Epithelial cell of proximal tubule (primary cell): ENCODE measurements at places on chromosomes 4 and X. TPM values are rescaled to one million over a fixed set of nuclear protein-coding genes. Genes with fewer than 3 reads are reported as not detected.
A peak's percentile ranks its signal among the peaks of the same experiment; 100 is the strongest.

Gene CXCL1
- total RNA-seq, result 100 and 158 TPM in 2 replicates

Gene XAGE2
- total RNA-seq, result not detected in 2 replicates

Gene SYN1
- total RNA-seq, result 0.12 and 0.65 TPM in 2 replicates

Gene CXorf49
- 15.4 and 70.9 TPM in 2 replicates for total RNA-seq

Gene JCHAIN
- 0.29 TPM in 1 of 2 replicates, not detected in the other for total RNA-seq

Gene CXCL5
- total RNA-seq, result 32.3 and 79.5 TPM in 2 replicates

Gene REELD1
- not detected in 2 replicates for total RNA-seq

Gene WDR1
- 242 and 421 TPM in 2 replicates for total RNA-seq

Gene DACH2
- not detected in 2 replicates for total RNA-seq

Gene BANK1
- 0.51 and 1.4 TPM in 2 replicates for total RNA-seq

Gene EDA
- 0.80 and 1.6 TPM in 2 replicates for total RNA-seq

Gene NHS
- total RNA-seq, result 7.6 and 9.0 TPM in 2 replicates

DNA sequence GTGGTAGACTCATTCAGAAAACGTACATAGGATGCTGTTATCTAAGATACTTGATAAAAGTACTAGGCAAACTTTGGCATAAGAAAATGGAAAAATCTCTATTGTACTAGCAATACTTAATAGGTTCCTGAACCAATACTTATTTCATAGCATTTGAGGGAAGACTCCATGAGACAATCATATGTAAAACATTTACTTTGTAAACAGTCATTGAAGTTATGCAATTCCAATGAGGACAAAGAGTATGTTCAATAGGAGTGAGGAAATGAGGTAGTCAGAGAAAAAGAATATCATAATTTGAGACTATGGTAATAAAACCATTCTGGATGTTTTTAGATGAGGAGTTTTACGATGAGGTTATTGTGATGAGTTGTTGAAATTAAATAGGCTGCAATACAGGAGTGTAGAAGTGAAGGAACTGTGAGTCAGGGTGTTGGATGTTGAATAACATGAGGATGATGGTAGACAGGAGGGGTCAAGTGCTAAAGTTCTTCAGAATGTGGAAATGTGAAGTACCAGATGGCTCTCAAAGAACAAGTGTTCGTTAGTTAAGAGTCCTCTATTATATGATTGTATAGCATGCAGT lies 397.9 kb downstream of the PPP3CA start:
- DNase-seq, result no peak

- peak; percentile 60 for DNase-seq
Measured at GRCh38 chr4:36835246-36835645, 409.3 kb upstream of the NWD2 start.

- no peak for DNase-seq
Measured at GRCh38 chr4:3431446-3431993, 10.2 kb upstream of the HGFAC start.

- DNase-seq, result peak; percentile 71
Measured at GRCh38 chrX:85024044-85024443, 20.4 kb downstream of the APOOL start.

- DNase-seq, result no peak
Measured at GRCh38 chrX:83422836-83423235, 85.3 kb upstream of the POU3F4 start.

DNA sequence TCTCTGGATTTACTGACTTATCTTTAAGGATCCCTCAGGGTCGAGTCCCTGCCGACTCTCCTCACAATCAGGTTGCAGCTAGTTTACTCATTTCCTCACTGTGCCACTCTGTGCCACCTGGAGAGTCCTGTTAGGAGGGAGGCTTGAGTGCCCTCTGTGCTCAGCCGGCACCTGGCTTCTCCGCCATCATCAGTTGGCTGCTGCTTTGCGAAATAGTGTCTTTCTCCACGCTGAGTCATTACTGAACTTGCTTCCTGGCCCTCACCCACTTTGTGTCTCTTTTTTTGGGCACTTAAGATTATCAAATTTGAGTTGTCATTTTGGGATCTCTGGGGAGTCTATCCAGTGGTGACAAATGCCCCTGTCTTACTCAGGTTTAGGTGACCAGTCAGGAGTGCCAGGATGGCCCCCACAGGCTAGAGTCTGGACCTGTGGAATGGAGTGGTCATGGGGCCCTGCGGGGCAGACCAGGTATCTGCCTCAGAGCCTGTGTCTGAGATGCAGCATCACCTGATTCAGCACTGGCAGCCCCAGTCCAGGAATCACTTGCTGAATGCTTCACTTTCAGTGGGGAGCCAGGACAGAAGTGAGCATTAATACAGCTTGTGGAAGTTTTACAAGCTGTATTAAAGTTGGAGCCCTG lies 37.7 kb downstream of the JADE1 start:
- no peak for DNase-seq

- no peak for DNase-seq
Measured at GRCh38 chr4:95105112-95105511, 347.4 kb downstream of the BMPR1B start.

GRCh38 chrX:41348551-41348950 lies 14.6 kb downstream of the DDX3X start:
- no peak for DNase-seq

- DNase-seq, result no peak
Measured at GRCh38 chr4:6263526-6264224, 6.0 kb upstream of the WFS1 start.

GRCh38 chr4:158995040-158995439 lies 107.8 kb upstream of the RAPGEF2 start:
- DNase-seq, result no peak

- no peak for DNase-seq
Measured at GRCh38 chrX:31421441-31421840, 349.6 kb upstream of the FTHL17 start.

DNA sequence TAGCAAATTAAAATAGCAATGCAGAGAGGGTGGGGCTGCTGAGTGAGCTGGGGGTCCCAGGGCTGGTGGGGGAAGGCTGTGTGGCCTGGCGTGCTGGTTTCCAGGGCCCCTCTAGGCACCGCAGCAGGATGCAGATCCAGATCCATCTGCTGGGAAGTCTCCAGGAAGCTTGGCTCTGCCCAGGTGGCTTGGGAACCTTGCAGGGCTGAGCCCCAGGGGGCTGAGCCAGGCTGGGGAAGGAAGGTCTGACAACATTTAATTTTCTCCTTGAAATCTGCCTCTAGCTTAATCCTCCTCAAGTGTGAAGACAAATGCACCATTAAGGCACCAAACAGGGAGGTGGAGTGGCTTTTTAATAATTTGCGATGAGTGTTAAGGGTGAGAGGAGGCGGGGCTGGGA lies 31.7 kb downstream of the SORCS2 start:
- DNase-seq, result no peak

DNA sequence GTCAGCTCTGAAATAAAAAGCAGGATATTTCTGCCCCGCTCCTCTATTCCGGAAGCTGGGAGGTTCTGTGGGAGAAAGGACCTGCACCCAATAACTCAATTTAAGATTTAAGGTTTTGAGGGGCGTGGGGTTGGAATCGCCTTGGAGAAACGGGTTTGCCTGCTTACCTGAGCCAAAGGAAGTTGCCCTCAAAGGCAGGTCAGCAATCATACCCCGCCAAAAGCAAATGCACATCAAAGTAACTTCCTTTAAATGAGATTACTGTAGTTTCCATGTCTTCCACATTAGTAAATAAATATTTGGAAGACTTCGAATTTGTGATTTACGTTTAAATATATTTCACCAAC lies 978 bp upstream of the HS3ST1 start:
- DNase-seq, result no peak

DNA sequence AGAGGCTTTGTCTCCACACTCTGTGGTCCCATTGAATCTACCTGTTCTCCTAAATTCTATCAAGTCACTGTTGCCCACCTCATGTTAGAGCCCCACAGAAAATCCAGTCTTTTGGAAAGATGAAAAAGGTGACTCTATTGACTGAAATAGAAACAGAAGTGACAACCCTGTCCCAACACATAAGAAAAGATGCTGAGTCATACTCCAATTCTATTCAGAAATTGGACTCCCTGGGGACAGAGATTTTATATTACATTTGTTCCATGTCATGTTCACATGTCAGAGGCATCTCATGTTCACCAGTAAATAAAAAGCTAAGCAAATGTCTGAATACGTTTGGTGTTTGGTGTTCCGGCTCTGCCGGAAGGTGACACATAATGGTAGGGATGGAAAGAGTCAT lies 2.9 kb upstream of the GRPR start:
- DNase-seq, result no peak

DNA sequence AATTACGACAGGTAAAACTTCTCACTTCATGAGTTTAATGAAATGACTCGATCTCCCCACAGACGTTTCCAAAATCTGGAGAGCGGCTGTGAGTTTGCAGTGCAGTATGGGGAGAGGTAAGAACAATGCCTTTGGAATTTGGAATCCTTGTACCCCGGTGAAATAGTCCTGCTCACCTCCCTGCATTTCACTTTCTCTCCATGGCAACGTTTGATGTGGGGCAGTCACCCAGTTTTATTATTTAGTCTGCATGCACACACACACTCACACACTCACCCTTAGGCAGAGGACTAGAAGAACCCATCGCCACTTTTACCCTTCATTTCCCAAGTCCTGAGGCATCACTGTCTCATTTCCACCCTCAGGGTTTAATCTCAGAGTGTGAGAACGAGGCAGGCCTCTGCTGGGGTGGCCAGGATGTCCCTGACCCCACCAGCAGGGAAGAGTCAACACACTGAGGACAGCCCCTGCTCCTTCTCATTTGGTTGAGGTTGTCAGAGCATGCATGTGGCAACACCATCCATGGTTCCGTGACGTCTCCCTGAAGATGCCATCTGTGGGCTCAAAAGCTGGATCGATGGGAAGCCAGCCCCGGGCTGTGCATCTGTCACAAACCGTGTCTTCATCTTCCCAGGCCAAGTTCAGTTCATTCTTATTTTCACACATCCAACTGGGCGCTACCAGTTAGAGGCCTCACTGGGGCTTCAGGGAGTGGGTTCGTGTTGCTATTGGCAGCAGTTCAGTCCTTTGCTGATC lies 119.8 kb upstream of the TRIM2 start:
- no peak for DNase-seq

DNA sequence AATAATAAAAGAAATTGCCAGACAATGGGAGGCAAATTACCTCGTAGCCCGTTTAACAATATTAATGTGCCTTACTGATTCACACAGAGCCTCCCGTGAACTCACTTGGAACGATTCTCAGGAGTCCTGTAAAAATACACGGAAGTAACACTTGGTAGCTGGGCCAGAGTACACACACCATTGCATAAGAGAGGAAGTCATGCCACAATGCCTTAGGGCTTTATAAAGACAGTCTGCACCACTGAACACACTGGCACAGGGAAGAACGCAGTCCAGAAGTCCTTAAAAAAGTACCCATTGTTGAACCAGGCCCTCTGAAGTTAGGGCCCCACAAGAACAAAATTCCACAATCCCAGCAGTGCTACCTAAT lies 15.1 kb downstream of the SLC2A9 start:
- DNase-seq, result peak; percentile 92

- no peak for DNase-seq
Measured at GRCh38 chr4:183636503-183636902, 22.5 kb downstream of the RWDD4 start.

GRCh38 chr4:149746276-149746675 lies 69.4 kb downstream of the IQCM start:
- no peak for DNase-seq

DNA sequence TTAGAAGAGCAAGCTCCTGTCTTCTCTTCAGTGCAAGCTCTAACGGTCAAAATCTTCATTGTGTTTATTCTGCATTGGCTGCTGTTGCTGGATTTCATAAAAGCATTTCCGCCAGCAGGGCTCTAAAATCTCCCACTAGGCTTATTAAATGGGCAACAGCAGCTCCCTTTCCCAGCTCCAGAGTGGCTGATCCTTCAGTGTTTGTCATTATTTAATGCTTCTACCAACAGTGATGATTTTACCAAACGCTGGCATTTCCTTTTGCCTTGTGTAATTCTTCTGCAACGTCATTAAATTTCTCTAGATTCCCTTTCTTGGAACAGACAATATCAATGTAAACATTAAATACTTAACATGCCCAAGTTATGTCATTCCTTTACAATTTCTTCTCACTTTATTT lies 20.1 kb downstream of the SLC7A11 start:
- no peak for DNase-seq

DNA sequence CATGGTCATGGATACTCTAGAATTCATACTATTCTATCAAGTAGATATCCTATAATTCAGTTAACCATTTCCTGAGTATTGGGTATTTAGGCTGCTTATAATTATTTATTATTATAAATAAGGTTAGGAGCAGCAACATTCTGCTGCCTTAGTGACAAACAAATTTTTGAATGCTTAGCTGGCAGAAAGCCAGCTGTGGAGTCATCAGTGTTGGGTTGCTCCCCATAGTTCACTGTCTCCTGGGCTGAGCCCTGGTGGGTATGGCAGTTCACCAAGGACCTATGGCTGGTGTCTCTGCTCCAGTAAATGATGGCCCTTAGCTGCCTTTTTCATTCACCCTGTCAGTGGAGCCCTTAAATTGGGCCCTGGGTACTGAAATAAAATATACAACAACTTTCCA lies 61.8 kb downstream of the SMARCA5 start:
- no peak for DNase-seq

GRCh38 chr4:1960170-1960825 lies 48.5 kb downstream of the NELFA start:
- no peak for DNase-seq

DNA sequence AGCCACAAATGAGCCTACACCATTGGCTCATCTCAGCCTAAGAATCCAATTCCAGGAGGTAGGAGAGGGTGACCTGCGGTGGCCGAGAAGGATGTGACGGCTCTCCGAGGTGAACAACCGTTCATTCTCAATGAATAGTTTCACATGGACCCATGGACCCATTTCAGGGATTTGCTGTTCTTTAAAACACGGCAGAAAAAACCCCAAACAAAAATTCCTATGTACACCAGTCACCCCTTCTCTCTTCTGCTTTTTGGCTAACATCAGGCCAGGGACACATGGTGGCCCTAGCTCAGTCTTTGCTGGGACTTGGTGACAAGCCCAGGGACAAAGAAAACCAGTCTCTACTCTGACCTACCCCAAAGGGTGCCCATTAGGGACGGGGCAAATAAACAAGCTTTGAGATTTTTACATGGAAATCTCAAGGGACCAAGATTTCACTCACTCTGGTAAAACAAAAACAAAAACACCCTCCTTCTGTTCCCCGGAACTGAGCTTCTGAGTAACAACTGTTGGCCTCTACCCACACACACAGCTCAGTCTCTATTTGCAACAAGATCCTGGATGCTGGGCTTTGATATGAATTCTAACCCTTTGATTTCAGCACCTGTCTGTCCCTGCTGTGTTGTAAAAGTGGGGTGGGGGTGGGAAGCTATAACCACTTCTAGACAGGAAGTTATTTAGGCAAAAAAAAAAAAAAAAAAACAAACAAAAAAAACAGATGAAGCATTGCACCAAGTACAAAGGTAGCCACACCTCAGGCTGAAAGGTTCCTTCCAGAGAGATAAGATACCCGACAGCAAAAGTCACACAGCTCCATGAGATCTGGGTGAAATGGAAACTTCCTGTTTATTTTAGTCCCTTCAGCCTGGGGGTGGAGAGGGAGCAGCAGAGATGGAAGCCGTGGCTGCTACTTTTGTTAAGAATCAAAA lies 49.0 kb downstream of the DDX3X start:
- DNase-seq, result no peak
